ENCODE measurements at places on chromosomes 16 and 17.

DNA sequence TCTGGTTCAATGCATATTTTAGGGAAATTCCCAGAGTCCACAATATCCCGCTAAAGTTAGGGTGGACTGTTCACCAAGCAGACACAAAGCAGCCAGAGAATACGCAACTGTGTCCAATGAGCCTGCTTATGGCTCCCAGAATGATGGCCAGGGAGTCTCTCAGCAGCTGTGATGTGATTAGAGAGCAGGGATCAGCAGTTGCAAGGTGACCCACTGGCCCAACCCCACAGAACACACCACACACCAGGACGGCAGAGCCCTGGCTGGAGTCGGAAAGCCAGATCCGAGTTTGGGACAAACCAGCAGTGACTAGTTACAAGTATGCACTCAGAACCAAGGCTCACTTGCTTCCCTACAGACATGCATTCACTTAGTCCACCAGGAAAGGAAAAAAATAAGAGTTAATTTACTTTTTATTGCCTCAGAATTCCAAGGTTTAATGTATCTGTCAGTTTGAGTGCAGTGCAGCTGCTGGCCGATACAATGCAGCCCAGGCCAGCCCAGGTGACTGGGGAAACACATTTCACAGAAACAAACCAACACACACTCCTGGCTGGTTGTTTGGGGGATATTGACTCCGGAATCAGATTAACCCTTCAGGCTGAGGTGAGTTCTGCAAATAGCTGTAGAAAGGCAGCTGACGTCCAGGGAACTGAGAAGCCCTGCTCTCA, 121.7 kb downstream of the HIC1 start:
- DNase-seq = no peak

DNA sequence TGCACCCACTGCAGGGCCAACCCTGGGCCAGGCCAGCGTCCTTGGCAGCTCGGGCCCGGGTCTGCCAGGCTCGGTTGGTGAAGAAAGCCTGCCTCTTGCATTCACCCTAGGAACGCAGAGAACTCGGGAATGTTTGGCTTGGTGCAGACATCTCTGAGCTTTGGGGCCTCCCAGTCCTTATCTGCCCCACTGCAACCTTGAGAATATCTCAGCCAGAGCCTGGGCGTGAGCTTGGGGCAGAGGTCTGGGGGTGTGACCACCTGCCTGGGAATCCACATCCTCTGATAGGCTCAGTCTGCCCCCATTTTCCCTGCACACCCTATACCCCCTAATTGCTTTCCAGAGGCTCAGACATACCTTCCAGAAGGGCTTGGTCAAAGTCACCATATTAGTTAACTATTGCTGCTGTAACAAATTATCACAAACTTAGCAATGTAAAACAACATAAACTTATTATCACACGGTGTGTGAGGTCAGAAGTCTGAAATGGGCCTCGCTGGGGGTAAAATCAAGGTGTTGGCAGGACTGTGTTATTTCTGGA, 30.7 kb upstream of the ZNF423 start:
- DNase-seq = no peak

- DNase-seq = no peak
Measured at GRCh38 chr16:4249530-4250308, 7.8 kb upstream of the SRL start.

- DNase-seq = no peak
Measured at GRCh38 chr16:68420366-68420942, 27.9 kb downstream of the SMPD3 start.

DNA sequence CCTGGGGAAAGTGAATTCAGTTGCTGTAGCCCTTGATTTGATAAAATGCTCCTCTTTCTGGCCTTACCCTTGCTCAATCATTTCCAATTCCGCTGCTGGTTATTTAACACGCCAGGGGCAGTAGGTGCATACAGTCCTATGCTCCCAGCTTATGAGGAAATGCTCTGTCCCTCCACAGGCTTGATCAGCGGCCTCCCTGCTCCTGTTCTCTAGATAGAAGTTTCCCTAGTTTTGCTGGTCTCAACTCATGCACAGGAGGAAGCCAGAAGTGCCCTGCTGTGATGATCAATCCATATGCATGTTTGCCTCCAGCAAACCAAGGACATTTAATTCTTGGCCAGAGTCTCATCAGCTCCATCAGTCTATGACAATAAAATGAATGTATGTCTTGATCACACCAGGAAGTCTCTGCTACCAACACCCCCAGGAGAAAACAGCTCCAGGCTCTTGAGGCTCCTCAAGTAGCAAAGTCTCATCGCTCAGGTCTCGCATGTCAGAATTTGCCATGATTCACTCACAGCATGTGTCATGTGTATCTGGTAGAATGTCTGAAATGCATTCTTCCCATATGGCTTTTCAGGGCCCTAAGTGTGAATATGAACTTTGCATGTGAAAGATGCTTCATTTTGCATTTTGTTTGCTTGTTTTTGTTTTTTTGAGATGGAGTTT, 208.9 kb downstream of the CDH13 start:
- no peak for DNase-seq

DNA sequence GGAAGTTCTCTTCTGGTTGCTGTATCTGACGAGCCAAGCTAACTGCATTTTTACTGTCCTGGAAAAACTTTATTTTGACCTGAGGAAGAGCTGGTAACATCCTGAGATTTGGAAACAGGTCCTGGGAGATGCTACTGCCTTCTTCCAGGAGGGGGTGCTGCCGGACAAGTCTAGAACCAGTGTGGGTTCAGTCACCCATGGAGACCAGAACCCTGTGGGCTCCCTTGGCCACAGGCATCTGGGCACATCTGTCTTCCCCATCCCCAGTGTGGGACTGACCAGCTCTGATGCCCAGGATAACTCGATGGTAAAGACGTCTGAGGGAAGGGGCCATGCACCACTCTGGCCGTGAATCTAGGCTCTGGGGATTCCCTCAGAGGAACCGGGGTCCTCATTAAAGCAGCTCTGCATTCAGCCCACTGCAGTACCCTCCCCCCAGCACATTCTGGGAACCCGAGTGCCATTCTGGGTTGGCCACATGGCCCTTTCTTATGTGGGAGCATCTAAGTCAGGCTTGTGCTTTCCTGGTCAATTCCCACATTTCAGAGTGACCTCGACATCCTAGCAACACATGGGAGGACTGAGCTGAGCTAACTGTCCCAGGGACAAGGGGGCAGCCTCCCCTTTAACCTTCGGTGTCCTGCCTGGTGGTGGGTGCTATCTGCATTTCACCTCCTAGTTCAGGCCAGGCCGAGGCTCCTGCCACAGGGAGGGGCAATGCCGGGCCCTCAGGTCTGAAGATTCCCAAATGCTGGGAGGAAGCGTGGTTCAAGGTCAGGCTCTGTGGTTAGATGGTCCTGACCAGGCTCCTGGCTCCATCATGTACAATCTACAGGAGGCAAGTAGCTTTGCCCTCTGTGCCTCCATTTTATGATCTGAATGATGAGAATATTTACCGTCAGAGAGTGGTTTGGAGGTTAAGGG, 6.4 kb downstream of the C16orf86 start:
- peak; percentile 21 for DNase-seq

DNA sequence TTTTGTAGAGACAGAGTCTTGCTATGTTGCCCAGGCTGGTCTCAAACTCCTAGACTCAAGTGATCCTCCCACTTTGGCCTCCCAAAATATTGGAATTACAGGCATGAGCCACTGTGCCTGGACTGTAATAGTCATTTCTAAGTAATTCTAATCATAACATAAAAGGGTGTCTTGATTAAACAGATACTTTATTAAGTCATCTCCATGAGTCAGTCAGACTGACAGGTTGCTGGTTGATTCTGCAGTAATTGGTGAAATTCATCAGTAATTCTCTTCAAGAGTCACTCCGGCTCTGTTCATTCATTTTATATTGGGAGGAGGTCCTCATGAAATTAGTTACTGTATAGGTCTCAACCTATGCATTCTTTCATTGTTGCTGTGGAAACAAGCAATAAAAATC, 85.6 kb downstream of the SPECC1 start:
- no peak for DNase-seq

DNA sequence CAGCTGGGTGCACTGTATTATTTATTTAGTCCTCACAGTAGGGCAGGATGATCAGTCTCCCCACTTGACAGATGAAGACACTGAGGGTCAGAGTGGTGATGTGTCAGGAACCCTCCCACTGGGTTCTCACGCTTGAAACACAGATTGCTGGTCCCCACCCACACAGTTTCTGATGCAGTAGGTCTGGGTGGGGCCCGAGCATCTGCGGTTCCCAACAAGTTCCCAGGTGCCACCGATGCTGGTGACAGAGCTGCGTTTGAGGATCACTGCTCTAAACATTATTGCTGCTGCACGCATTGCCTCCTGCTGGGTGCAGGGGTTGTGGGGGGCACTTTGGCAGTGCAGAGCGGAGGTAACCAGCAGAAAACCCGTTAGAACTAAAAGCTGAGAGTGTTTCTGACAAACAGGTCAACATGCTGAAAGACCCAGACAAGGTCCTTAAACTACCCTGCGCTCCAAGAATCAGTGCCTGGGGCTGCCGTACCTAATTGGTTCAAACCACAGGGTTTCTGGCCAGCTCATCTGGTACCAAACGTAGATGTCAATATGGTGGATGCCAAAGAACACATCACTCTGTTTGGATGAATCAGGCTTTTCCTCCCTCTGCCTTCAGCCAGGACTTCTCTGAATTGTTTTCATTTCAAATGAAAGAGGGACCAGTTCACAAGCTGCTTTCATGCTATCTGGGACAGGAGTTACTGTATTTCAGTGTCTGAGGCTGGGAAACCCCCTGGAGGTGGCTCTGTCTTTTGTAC, 76.0 kb downstream of the ABCC1 start:
- no peak for DNase-seq

- DNase-seq = no peak
Measured at GRCh38 chr17:19664821-19665181, 16.2 kb downstream of the ALDH3A2 start.

DNA sequence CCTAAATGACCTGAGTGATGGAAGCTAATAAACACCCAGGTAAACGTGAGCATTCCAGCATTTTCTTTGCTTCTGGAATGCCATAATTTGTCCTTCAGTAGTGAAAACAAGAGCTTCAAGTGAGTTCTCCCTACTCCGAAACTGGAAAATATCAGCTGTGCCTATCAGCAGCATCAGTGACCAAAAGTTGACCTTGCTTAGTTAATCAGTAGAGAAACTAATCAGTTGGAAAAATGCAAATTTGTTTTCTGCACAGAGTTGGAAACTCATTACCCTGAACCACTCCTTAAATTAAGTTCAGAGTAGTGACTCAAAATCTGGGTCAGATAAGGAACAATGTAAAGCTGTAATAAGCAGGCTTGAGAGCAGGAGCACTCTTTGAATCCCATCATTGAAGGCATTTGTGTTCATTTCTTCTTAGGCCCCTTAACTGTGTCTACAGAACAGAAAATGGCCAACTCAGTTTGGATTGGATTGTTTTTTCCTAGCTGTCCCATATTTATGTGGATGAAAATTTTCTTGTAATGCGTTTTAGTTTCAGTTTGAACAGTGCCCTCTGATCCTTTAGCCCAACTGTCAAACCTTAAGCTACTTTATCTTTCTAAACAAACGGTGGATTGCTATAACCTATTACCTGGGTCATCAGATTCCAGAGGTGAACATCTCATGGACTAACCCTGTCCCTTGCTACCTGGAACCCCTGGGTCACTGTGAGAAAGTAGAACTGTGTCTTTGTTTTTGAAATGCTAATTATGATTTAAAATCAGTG, 290.4 kb downstream of the TOX3 start:
- DNase-seq = no peak

- no peak for DNase-seq
Measured at GRCh38 chr17:77453613-77454241, 313.0 kb downstream of the SEC14L1 start.

- DNase-seq = no peak
Measured at GRCh38 chr16:8200839-8201238, 389.5 kb downstream of the TMEM114 start.

DNA sequence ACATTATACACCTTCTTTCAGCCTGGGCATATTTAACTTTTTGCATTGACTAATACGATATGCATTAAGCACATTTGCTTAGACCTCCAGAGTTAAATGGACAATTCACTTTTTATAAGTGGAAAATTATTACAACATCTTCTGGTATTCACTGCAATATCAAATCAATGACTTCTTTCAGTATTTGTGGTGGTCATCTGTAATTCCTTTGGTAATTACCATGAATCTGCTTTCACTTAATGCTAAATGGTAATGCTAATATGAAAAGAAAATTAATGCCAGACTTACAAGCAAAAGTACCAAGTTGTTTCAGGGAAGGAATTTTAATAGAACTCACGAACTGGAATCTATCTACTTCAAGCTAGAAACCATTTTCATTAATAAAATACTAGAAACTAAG, 6.4 kb downstream of the GPATCH8 start:
- DNase-seq = no peak

Measured in stimulated activated CD8-positive, alpha-beta memory T cell treated with anti-CD3 and anti-CD28 coated beads, Interleukin-4, amount 100 ng/mL, for 1 hour (primary cell).